ENCODE measurements at places on chromosomes 5 and 9.

GRCh38 chr9:119060629-119061385 is 308.4 kb downstream of the BRINP1 start:
- no peak for DNase-seq

- DNase-seq = no peak
These were observed 80.4 kb downstream of the ALDH7A1 start for GRCh38 chr5:126514558-126515141.

GRCh38 chr5:172009536-172010270 is 3.3 kb upstream of the FBXW11 start:
- DNase-seq = no peak

DNA sequence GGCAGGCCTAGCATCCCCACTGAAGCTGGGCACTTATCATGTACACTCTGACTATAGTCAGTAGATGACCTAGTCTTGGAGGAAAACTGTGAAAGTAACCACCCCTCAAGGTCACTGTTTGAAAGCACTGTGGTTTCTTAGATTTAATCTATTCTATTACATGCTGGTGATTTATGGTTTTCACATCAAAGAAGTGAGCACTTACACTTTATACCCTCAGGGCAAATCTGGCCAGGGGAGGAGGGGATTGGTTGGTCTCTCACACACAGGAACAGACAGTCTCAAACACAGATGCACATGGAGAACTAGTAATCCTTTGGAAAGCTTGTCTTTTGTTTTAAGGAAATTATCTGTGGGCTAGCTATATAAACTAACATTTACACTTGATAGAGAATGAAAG is 17.9 kb upstream of the SPIN1 start:
- no peak for DNase-seq

- DNase-seq = no peak
These were observed 134.5 kb downstream of the FANCC start for GRCh38 chr9:95182854-95183563.

GRCh38 chr5:53359916-53360517 is 120.4 kb upstream of the FST start:
- no peak for DNase-seq

DNA sequence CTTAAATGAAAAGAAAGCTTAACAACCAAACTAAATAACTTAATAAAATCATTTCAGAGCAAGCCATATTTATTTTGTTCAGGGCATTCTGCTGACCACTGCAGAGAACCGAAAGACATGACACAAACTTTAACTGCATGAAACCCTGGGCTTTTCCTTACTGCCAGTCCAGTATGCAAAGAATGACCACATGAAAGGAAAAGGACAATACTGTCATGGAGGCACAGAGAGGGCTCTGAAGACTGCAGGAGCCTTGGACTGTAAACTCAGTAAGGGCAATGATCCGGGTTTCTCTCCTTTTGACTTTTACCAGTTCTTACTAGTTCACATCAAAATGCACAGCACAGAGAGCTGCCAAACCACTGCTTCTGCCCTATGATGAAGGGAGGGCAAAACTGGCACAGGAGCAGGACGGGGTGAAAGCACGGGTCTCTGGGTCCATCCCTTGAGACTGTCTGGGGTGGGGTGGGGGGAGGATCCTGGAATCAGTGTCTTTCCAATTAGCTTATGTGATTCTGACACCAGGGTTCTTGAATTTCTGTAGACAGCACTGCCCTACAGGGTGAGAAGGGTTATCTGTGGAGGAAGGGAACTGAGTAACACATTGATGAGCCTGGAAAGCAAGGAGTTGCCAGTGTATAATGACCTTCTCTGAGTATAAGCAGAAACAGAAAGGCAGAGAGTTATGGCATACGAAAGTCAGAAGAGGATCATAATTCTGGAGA is 44.7 kb downstream of the RNF130 start:
- no peak for DNase-seq

Data from right kidney (tissue), 9 donors.